Activated T-cell treated with anti-CD3 and anti-CD28 coated beads for 48 hours (primary cell): ENCODE measurements at places on chromosomes 12 and 14.

GRCh38 chr12:101666052-101666728 lies 31.2 kb upstream of the CHPT1 start:
- DNase-seq: no peak

GRCh38 chr12:113207613-113208040 lies 13.6 kb upstream of the TPCN1 start:
- DNase-seq: no peak

GRCh38 chr12:58750484-58750883 lies 169.8 kb downstream of the LRIG3 start:
- no peak for DNase-seq

DNA sequence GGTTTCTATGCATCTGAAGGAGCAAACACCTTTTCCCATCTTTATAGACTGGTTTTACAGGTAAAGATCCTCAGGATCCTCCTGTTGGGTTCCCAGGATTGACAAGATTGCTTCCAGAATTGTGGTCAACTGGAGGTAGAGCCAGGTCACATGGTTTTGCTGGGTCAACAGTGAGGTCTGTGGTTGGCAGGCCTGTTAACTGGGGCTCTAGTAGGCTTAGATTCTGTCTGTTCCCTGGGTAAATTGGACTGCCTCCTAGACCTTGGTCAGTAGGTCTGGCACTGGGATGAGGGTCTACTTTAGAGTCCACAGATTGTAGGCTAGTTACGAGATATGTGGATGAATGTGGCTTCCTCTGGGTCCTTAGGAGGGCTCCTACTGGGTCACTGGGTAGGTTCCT lies 3.5 kb upstream of the PZP start:
- no peak for DNase-seq

- DNase-seq: no peak
Measured at GRCh38 chr12:120720234-120720986, 5.2 kb upstream of the ACADS start.

DNA sequence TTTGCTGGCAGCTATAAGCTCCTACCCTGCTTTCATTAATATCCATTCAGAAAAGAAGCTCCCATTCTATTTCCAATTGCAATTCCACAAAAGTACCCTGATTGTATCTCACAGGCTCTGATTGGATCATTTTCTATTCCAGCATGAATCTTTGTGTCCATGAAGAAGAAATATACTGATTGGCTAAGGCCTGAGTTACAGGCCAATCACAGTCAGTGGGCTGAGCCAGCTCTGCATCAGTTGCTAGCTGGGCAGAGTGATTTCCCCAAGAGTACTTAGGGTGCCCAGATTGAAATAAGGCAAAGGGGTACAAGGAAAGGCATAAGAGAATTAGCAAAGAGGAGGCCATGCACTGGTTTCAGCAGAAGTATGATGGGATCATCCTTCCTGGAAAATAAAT lies 14.4 kb downstream of the ART4 start:
- DNase-seq: no peak

DNA sequence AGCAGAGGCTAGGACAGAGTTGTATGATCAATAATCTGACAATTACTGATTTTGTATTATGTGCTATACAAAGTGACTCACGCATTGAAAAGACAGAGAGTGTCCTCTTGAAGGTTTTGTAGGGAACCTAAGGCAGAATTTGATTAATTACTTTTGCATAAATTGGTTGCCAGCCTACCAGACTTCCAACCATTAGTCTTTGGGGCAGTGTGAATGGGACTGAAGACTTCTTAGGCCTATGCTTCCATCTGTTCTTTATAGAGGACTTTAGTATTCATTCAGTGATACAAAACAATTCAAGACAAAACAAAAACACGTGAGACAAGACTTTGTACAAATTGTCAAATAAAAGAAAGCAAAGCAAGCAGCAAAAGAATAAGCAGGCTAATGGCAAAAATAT lies 46.5 kb downstream of the ATL1 start:
- DNase-seq: no peak
